HuH-7.5 (cell line): ENCODE measurements at places on chromosomes 6 and 20.

- no peak for DNase-seq
Observed at GRCh38 chr6:44008821-44009370, 118.4 kb downstream of the MRPL14 start.

DNA sequence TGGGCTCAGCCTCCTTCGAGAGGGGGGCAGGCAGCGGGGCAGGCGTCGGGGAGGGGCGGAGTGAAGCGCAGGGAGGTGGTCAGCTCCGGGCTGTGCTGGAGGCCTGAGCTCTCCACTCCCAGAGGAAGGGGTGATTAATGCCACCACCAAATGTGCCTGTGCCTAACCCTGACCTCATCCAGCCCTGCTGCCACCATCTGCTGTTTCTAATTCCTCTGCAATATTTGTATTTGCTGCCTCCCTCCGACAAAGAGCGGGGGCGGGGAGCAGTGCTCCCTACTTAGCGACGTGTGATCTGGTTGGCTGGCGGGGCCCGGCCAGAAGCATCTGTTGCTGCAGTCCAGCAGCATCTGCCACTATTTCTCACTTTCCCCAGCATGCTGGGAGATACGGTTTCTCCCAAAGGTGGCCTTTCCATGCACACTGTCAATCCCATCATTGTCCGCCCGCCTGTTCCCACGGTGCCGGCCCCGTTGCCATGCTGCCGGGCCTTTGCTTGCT is 47.0 kb downstream of the DLL1 start:
- no peak for DNase-seq

- DNase-seq = no peak
Observed at GRCh38 chr6:23647045-23647444, 479.0 kb upstream of the NRSN1 start.

GRCh38 chr6:122568350-122568749 is 41.9 kb upstream of the PKIB start:
- DNase-seq = no peak

DNA sequence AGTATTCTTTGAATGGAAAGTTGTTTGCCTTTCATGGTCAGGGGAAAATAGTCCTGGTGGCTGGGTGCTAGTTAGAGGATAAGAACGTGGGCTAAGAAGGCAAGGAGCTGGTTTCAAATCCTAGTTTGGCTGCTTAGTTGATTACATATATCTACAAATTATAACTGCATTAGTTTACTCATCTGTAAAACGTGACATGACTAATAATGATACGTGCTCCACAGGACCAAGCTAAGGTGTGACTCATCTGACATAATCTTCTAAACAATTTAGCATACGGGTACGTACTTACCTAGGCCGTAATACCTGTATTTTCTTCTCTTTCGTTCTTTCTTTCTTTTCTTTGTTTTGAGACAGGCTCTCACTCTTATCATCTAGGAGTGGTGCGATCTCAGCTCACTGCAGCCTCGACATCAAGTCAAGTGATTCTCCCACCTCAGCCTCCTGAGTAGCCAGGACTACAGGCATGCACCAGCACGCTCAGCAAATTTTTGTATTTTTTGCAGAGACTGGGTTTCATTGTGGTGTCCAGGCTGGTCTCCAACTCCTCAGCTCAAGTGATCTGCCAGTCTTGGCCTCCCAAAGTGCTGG is 1274.2 kb upstream of the GJE1 start:
- DNase-seq = no peak

- no peak for DNase-seq
Observed at GRCh38 chr6:138526822-138527235, 27.5 kb upstream of the NHSL1 start.

DNA sequence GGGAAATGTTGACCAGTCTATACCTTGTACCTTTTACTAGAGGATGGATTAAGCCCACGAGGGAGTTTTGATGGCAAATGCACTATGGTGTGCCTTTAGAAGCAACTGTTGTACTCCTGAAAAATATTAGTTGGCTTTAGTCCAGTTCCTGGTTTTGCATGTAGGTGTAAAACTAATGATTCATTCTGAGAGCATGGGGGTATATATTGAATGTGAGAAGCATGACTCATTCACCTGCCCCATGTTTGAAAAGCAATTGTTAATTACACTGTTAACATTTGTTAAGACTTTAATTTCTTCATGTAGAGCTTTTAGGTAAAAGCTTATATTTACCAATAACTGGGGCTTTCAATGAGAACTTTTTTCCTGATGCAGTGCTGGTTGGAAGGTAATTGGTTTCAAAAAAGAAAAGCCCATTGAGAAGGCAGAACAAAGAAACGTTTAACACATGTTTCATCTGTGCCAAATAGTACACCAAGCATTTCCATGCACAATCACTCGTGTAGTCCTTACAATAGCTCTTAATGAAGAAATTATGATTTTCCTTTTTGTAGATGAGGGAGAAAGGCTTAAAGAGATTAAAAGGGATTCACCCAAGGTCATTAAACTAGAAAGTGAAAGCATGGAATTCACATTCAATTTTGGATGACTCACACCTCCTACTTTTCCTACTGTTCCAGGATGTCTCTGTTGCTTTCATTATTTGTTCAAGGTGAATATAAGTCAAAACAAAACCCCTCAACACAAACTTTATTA is 134.1 kb downstream of the CCDC170 start:
- no peak for DNase-seq

- DNase-seq = no peak
Observed at GRCh38 chr6:134605034-134605433, 287.1 kb upstream of the SGK1 start.

DNA sequence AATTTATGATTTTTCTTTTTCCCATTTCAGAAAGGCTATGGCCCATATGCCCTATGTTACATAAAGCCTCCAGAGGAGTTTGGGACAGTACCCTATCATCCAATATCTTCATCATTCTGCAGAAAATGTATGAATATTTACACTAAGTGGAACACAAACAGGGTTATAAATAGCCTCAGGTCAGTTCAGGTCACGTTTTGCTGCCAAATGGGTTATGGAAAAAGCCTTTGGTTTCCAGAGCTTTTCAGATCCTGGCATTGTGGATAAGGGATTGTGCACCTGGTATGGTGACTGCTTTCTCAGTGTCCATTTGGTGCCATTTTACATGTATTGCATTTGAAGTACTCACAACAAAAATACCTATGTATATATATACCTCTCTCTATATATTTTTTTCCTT is 29.4 kb downstream of the UTRN start:
- DNase-seq = no peak

- DNase-seq = no peak
Observed at GRCh38 chr6:151154418-151154817, 85.3 kb upstream of the AKAP12 start.

DNA sequence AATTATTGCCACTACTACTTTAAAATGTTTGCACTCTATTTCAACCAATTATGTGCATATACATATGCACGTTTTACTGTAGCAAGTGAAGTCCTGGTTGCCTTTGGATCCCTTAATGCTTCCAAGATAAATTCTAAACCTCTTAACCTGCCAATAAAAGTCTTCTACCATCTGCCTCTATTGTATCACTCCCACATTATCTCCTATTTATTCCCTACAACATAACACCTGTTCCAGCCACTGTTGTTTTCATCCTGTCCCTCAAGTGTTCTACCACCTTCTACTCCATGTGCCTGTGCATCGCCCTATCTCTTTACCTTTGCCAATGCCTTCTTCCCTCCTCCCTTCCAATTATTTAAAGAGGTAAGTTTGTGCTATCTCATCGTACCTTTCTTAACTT is 499.0 kb upstream of the RNF217 start:
- no peak for DNase-seq

GRCh38 chr6:4449409-4449808 is 314.0 kb upstream of the ECI2 start:
- no peak for DNase-seq

GRCh38 chr6:165468340-165469235 is 159.2 kb upstream of the C6orf118 start:
- no peak for DNase-seq

DNA sequence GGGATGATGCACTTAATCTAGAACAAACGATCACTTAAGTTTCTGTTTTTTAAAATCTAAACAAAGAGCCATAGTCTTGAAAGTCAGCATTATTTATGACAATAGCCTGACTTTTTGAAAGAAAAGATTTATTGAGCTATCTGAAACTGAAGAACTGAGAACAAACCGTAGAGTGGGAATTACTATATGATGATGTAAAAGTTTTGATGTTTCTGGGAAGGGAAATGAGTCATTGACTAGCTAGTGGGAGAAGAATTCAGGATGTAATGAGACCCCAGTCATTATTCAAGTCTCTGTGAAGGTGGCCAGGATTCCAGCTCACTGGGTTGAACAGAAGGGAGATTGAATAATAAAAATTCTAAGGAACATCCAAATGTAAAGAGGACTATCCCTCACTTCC is 83.4 kb upstream of the FABP7 start:
- no peak for DNase-seq

- no peak for DNase-seq
Observed at GRCh38 chr6:13373919-13374318, 45.6 kb upstream of the TBC1D7 start.

DNA sequence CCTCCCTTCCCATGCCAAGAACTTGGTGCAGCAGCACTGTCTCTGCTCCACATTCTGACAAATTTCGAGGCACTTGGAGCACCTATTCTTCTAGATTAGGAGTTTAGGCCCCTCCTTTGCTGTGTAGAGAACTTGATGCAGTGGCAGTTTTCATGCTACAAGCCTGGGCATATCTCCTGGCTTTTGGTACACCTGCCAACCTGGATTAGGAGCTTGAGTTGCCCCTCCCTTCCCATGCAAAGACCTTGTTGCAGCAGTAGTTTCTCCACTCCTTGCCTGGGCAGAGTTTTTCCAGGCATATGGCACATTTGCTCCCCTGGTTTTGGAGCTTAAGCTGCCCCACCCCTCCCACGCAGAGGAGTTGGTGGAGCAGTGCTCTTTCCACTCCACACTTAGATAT is 956.1 kb downstream of the EYS start:
- DNase-seq = no peak

DNA sequence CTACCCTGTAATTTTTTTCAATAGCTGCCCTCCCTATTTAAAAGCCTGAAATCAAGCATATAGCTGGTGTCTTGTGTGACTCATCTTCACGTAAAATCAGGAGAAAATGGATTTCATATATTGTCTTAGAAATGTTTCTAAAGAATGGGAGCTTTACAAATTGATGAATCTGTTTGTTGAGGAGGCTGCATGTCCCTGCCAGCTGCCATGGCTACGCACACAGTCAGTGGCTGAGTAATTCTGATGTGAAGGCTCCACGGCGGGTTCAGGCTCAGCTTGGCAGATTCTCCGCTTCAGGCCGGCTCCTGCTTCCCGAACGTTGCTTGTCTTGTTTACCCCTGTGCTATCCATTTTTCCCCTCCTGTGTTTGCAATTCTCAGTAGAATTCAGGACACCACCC is 82.8 kb downstream of the CCDC170 start:
- DNase-seq = no peak

GRCh38 chr6:132365281-132365907 is 35.9 kb downstream of the MOXD1 start:
- DNase-seq = no peak

GRCh38 chr20:934186-934840 is 18.2 kb upstream of the ANGPT4 start:
- DNase-seq = no peak

DNA sequence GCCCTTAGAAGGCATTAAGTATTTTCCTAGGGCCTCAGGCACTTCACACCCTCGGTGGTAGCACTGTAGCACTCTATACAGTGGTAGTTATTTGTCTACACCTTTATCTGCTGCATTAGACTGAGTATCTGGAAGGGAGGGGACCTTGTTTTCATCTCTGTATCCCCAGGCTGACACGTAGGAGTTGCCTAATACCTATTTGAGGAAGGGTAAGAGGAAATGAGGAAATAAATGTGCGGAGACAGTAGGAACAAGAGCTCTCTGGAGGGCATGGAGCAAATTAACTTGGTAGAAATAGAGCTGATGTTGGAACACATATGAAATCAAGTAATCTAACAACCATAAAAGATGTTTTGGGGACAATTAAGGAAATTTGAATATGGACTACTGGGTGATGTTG is 3.9 kb downstream of the CNPY3 start:
- no peak for DNase-seq

DNA sequence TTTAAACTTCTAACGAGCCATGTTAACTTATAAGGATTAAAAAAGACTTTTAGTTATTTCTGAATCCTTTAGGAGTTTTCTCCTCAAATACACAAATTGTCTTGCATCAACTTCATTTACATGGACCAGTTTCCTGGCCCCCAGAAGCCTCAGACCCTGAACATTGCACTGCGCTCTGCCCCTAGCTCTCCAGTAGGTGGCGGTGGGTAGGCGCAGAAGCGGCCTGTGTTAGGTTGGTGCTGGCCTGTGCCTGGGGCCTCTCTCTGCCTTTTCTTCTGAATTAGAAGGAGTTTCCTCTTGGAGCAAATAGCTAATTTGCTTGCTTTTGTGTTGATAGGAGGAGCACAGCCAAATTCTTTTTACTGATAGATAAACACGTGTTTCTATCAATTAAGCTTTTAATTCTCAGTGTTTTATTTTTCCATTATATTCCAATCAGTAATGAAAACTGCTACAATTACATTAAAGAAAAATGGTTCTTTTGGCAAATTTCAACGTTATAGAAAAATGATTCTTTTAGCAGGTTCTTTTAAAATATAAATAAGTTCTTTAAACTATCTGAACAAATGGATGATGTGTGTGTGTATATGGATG is 44.4 kb downstream of the DTD1 start:
- DNase-seq = peak; percentile 53

GRCh38 chr6:132490024-132490423 is 22.9 kb downstream of the STX7 start:
- DNase-seq = no peak

DNA sequence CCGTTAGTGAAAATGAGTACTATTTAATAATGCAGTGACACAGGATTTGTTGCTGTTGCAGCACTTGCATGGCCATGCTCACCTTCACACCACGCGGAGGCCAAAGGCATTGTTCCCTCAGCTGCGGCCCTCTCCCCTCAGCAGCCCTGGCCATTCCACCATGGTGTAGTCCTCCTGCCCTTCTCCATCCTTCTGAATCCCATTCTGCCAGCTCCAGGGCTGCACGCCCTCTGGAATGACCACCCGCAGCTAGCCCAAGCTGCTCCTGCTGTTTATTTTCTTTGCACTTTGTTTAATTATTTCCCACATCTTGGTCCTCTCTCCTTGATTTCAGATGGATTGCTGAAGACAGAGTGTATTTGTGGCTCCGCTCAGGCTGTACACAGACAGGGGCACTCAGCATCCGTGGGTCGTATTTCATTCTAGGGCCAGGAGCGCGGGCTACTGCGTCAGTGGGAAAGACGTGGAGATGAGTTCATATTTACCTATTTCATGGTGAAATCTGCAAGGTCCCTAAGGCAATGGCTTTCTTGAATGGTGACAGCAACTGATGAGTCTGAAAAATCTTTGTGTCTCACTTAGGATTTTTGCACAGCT is 81.4 kb upstream of the DUSP22 start:
- no peak for DNase-seq
